ENCODE measurements at places on chromosomes 4 and X.

DNA sequence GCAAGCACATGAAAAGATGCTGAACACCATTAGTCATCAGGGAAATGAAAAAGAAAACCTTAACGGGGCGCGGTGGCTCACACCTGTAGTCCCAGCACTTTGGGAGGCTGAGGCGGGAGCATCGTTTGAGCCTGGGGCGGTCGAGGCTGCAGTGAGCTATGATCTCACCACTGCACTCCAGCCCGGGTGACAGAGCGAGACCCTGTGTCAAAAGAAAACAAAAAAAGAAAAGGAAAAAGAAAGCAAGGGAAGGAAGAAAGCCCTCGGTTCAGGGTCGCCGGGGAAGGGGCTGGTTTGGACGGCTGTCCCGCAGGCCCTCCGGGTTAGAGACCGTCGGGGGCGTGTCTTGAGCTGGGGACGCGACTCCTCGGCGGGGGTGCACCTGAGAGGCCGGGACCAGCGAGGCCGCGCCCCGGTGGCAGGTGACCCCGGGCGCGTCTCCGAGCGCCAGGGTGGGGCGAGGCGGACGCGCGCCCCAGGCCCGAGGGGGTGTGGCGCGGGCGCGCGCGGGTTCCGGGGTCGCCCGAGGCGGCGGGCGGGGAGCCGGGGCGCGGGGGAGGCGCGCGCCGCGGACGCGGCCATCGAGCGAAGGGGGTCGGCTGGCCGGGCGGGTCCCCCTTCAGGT is 478 bp upstream of the PLXNA3 start:
- peak; percentile 52 for DNase-seq

DNA sequence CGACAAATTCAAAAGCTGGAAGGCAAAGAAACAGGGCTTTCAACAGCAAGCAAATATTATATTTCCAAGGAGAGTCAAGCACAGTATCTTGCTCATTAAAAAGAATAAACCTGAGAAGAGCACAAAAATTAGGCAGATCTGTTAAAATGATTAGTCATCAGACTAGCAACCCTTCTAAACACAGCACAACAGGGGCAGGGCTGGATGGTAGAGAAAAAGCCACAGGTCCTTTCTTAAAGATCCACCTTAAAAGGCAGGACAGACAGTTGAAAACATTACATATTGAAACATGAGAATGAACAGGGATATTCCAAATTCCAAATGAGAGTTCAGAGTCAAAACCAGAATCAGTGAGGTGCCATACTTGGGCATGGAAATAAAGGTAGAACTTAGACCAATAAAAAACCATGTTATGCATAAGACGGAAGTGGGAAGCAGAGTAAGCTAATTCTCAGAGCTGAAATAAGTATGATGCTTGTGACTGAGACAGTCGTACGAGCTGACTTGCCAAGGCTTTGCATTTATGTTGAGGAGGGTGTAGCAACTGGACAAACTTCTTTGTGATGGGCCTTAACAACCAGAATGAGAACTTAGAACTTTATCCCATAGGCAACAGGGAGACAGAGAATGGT is 126.9 kb upstream of the FAM9B start:
- no peak for DNase-seq

GRCh38 chrX:1600406-1601050 is 9.1 kb downstream of the AKAP17A start:
- no peak for DNase-seq

GRCh38 chr4:8106451-8107025 is 52.1 kb downstream of the ABLIM2 start:
- no peak for DNase-seq

DNA sequence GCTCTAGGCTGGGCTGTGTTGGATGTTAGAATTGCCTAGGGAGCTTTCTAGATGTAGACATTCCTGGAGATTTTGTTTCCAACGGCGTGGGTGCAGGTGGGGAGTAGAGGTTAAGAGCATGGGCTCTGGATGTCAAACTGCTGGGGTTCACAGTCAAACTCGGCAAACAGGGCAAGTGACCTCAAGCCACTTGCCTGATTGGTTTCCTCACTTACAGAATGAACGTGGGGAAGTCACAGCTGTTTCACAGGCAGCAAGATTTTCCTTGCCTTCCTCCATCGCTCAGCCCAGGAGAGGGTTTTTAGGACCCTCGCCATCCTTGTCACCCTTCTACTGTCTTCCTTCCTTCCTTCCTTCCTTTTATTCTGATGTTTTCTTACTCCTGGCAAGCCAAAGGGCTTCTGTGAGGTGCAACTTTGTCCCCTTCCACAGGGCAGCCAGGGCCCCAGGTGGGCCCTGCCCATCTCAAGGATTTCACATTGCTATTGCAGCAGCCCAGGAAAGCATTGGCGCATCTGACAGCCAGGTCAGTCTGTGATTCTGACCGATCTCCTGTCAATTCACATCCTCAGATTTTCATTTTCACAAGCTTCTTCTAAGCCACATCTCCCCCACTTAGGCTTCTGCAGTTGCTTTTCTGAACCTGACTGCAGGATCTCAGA is 7.0 kb downstream of the RTL5 start:
- DNase-seq = no peak
